ENCODE measurements at places on chromosomes 6 and 20. TPM values are rescaled to one million over a fixed set of nuclear protein-coding genes. Genes with fewer than 3 reads are reported as not detected.

LRRN4 gene
- total RNA-seq: not detected

ENPP5 gene
- total RNA-seq: 0.34 TPM

MYCT1 gene
- 3.5 TPM for total RNA-seq

NRSN1 gene
- total RNA-seq: not detected

GSTA1 gene
- total RNA-seq: 2.8 TPM

CLPSL1 gene
- not detected for total RNA-seq

GRCh38 chr6:126886106-126886505 is 232.4 kb upstream of the RSPO3 start:
- DNase-seq: no peak

- no peak for DNase-seq
These were observed 60.4 kb upstream of the ARMH2 start for GRCh38 chr6:24859132-24859531.

GRCh38 chr20:50848846-50849673 is 54.2 kb downstream of the BCAS4 start:
- no peak for DNase-seq

- DNase-seq: no peak
These were observed 20.9 kb upstream of the MAP1LC3A start for GRCh38 chr20:34537651-34538050.

DNA sequence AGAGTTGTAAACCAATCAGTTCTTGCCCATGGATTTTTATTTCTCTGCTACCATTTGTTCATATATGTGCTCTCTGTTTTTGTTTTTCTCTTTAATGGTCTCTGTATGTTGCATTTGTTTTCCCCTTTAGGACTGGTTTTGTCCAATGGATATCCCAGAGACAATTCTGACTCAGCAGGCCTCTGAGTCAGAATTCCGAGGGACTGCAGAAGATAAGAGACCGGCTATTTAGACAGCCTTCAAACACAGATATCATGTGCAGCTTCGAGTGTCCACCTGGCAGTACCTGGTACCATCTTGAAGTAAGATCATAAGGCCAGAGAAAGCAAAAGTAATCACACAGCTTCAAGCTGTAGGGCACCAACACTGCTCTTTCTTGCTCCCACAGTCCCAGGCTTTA is 125.5 kb downstream of the ELOVL4 start:
- no peak for DNase-seq

- no peak for DNase-seq
These were observed 912 bp upstream of the SENP6 start for GRCh38 chr6:75600768-75601167.

GRCh38 chr6:89623749-89624148 is 14.8 kb downstream of the LYRM2 start:
- DNase-seq: no peak

GRCh38 chr6:11025921-11026635 is 18.0 kb downstream of the ELOVL2 start:
- no peak for DNase-seq

GRCh38 chr20:63497946-63498935 is 642 bp downstream of the EEF1A2 start:
- no peak for DNase-seq

- DNase-seq: no peak
These were observed 144.9 kb downstream of the SOX4 start for GRCh38 chr6:21738180-21739094.

GRCh38 chr6:34459899-34460593 is 5.8 kb upstream of the PACSIN1 start:
- no peak for DNase-seq

- no peak for DNase-seq
These were observed 332.9 kb upstream of the PRDM1 start for GRCh38 chr6:105753207-105753606.

DNA sequence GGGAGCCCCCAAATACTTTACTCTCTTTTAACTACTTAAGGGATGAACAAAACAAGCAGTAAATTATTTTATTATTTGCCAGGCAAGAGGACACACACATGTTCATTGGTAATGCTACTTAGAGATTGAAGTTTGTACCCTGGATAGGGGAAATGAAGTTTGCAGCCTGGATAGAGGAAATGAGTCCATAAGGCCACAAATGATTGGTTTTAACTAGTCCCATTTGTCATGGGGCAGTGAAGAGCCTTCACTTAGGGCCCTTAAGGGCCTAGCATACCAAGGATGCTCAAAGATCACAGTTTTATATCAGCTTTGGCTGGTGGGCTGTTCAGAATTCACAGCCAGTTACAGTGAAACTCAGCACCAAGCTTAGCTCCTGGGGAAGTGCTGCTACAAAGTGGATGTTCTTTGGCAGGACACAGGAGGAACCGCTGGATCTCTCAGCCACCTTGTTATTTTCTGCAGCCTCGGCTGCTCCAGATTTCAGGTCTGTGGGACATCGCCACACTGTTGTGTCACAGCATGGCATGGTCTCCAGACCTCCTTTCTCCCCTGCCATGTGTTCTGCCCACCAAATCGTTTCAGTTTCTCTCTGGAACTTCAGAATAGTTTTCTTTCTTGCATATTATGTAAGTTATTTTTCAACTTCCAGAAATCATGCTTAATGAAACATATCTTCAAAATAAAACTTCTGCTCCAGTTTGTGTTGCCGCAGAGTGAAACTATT is 41.8 kb downstream of the NCOA7 start:
- no peak for DNase-seq

GRCh38 chr6:54971825-54972224 is 125.3 kb downstream of the FAM83B start:
- DNase-seq: no peak

DNA sequence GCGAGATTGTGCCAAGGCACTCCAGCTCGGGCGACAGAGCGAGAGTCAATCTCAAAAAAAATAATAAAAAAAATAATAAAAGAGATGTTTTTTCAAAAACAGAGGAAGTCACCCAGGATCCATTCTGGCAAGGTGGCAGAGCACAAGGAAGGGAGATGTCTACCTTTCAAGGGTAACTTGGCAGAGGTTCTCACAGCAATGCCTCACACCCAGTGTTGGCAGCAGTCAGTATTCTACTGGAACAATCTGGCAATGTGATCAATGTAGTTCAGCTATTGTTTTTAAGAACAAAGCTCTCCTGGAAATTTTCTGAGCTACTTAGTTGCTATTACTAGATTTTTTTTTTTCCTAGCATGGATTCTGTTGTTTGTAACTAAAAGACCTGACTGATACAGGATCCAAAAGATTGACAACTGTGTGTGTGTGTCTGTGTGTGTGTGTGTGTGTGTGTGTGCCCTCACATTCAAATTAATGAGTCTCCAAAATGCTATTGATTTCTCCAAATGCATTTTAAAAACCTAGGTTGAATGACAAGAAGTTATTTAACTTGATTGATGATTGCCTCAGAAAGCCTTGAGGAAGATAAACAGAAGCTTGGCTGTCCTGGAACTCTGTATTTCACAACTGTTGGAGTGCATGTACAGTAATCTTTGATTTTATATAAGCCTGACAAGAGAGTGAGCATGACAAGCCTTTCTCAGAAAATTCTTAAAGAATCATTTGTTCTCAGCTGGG is 114.1 kb upstream of the RREB1 start:
- no peak for DNase-seq

DNA sequence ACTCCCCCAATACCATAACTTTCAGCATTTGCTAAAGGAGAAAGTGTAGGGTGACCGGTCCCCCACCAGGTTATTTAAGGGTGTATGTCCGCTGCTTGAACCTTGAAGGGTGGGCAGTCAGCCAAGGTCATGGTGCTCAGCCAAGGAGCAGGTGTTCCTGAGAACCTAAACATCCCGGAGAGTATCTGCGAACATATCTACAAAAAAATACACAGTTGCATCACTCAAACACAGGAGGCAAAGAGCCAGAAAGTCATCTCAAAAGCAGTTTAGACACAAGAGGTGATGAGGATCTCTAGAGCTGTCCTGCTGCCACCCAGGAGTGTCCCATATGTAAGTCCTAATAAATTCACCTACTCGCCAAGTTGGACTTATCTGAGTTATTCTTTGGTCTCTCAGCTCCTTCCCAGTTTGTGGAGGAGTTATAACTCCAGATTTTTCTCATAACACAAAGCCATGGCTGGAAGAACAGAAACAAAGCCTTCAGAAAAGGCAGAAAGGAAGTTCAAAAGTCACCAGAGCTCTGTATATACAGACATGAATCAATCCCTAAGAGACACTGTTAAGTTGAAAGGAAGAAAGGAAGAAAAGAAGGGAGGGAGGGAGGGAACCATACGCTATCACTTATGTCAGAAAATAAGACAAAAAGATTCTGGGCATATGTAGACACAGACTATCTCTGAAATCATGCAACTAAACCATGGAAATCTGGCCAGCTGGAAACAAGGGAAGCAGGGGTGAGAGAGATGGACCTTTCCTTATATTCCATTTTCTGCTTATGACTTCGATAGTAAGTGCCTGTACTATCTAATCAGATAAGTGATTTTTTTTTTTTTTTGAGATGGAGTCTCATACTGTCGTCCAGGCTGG is 11.3 kb downstream of the MBOAT1 start:
- no peak for DNase-seq
